ENCODE measurements at places on chromosomes 1 and 21.

GRCh38 chr1:234114648-234115307 is 210.3 kb downstream of the SLC35F3 start:
- DNase-seq: peak; percentile 41
- no peaks in the 10 kb centered on the region for H3K27me3 ChIP-seq
- no peak overlapping the region for H3K4me3 ChIP-seq

- DNase-seq: no peak
- H3K4me3 ChIP-seq: no peak overlapping the region
- H3K27ac ChIP-seq: no peak overlapping the region
- H3K27me3 ChIP-seq: no peaks in the 10 kb centered on the region
Observed at GRCh38 chr1:214901718-214902117, 180.8 kb upstream of the KCNK2 start.

DNA sequence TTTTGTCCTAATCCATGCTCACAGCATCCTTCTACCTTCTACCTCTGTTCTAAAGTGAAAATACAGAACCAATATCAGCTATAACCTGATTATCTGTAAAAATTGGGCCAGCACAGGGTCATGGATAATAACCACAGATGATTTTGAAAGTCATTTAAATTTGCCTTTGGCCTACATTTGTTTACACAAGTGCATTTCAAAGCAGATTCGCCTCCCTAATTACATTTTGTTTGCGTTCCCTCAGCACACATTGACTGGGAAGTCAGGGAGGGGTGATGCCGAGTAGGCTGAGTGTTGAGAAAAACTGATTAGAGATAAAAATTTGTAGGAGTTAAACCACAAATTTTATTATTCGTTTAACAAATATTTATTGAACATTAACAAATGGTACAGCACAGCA is 19.2 kb upstream of the RGS8 start:
- no peaks in the 10 kb centered on the region for H3K36me3 ChIP-seq
- no peak for DNase-seq
- H3K27ac ChIP-seq: no peak overlapping the region
- peaks cover 14% of the 10 kb centered on the region for H3K27me3 ChIP-seq
- H3K4me3 ChIP-seq: no peak overlapping the region
- H3K4me1 ChIP-seq: no peaks in the 10 kb centered on the region

GRCh38 chr1:243596431-243597062 is 253.5 kb downstream of the AKT3 start:
- H3K36me3 ChIP-seq: no peaks in the 10 kb centered on the region
- no peak overlapping the region for H3K4me3 ChIP-seq
- peaks cover 3% of the 10 kb centered on the region for H3K4me1 ChIP-seq
- no peak for DNase-seq
- no peak overlapping the region for H3K27ac ChIP-seq

GRCh38 chr1:117860896-117861610 is 68.4 kb downstream of the GDAP2 start:
- H3K36me3 ChIP-seq: no peaks in the 10 kb centered on the region
- DNase-seq: no peak
- H3K27me3 ChIP-seq: no peaks in the 10 kb centered on the region
- no peak overlapping the region for H3K4me3 ChIP-seq
- H3K27ac ChIP-seq: no peak overlapping the region

DNA sequence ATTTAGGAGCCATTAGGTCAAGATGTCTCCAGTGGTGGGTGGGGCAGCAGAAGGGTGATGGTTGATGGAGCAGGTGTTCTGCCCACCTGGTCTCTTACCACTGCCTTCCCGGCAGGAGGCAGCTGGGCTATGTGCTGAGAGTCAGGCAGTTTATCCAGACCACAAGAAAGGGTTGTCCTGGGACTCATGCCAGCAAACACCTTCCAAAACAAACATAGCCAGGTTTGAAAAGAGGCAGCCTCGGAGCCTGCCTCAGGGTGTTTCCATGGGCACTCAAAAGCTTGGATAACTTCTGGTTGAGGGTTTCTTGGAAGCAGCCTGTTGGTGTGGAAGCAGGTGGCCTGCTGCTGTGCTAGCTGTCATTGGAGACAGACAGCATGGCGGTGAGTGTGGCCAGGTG is 187.2 kb downstream of the PCP4 start:
- H3K27me3 ChIP-seq: no peaks in the 10 kb centered on the region
- H3K4me3 ChIP-seq: no peak overlapping the region
- DNase-seq: no peak

GRCh38 chr1:31412205-31412604 is 808 bp upstream of the SERINC2 start:
- H3K27ac ChIP-seq: no peak overlapping the region
- no peak for DNase-seq
- H3K36me3 ChIP-seq: no peaks in the 10 kb centered on the region
- H3K4me3 ChIP-seq: no peak overlapping the region

GRCh38 chr1:81800695-81801650 is at the start of gene ADGRL2:
Gene ADGRL2 (plus strand): TSS chr1:81800934. CDS start chr1:81836985, 36,051 bp downstream.
- no peaks in the 10 kb centered on the region for H3K36me3 ChIP-seq
- H3K27me3 ChIP-seq: peaks cover 20% of the 10 kb centered on the region
- H3K4me3 ChIP-seq: peak within 1 kb of the TSS; percentile 25
- DNase-seq: peak; percentile 14

DNA sequence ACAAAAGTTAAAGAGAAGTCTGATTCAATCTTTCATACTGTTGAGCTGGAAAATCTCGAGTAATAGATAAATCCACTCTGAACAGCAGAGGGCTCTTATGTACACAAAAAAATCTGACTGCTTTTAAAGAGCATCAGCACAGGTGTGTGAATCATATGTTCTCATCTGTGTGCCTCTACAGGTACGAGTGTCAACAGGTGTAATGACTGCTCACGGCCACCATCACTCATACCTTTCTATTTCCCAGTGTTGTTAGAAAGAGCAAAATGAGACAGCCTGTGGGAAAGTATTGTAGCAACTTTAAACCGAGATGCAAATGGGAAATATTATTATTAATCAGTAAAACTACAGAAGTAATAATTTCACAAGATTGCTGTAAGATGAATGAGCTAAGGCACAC is 49.0 kb upstream of the SCAF4 start:
- DNase-seq: peak; percentile 34
- H3K36me3 ChIP-seq: no peaks in the 10 kb centered on the region
- peaks cover 4% of the 10 kb centered on the region for H3K4me1 ChIP-seq
- no peak overlapping the region for H3K4me3 ChIP-seq
- H3K27ac ChIP-seq: no peak overlapping the region

DNA sequence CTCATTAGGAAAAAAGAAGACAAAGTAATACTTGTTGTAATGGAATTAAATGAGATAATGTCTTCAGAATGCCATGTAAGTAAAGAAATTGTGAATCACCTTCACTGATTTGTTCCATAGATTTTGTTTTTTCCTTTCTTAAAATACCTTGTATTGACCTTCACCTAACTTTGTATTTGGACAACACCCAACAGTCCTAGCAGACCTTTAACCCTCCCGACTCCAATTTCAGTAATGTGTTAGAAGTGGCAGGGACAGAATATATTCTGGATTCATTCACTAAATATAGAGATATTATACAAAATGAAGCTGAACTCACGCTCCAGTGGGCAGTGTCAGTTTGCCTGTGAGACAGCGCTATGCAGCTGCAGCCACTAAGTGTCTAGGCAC is 57.9 kb downstream of the UCK2 start:
- no peak overlapping the region for H3K27ac ChIP-seq
- H3K36me3 ChIP-seq: no peaks in the 10 kb centered on the region
- H3K4me1 ChIP-seq: peaks cover 6% of the 10 kb centered on the region
- H3K27me3 ChIP-seq: no peaks in the 10 kb centered on the region

- no peaks in the 10 kb centered on the region for H3K36me3 ChIP-seq
- peaks cover 8% of the 10 kb centered on the region for H3K27me3 ChIP-seq
- H3K4me1 ChIP-seq: no peaks in the 10 kb centered on the region
- no peak overlapping the region for H3K4me3 ChIP-seq
- no peak overlapping the region for H3K27ac ChIP-seq
Observed at GRCh38 chr1:114272593-114272992, 118.9 kb upstream of the SYT6 start.

DNA sequence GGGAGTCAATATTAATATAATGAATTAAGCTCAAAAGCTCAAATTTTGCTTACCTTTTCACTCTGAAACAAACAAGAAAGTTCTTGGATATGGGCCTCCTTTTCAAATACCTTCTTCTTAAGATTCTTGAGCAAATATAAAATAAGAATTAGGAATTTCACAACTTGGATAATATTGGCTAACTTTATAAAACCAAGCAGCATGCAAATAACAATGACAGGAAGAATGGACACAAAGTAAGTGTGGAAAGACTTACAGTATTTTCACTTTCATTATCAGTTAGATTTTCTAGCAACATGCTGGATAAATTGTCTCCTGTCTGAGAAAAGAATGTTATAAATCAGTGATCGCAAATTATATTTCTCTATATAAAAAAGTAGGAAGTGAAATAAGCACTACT is 13.2 kb downstream of the ODF2L start:
- no peak overlapping the region for H3K4me3 ChIP-seq
- no peak for DNase-seq
- no peaks in the 10 kb centered on the region for H3K36me3 ChIP-seq
- peaks cover 4% of the 10 kb centered on the region for H3K4me1 ChIP-seq
- H3K27ac ChIP-seq: peak overlapping the region; percentile 12

- peaks cover 10% of the 10 kb centered on the region for H3K4me1 ChIP-seq
- no peak for DNase-seq
- no peaks in the 10 kb centered on the region for H3K27me3 ChIP-seq
- no peaks in the 10 kb centered on the region for H3K36me3 ChIP-seq
- H3K4me3 ChIP-seq: peak overlapping the region; percentile 45
Observed at GRCh38 chr1:58902830-58903513, 119.1 kb upstream of the JUN start.

- no peaks in the 10 kb centered on the region for H3K36me3 ChIP-seq
- H3K27me3 ChIP-seq: no peaks in the 10 kb centered on the region
- H3K4me1 ChIP-seq: no peaks in the 10 kb centered on the region
- no peak overlapping the region for H3K27ac ChIP-seq
Observed at GRCh38 chr1:62391369-62391971, 45.4 kb upstream of the USP1 start.

- no peaks in the 10 kb centered on the region for H3K36me3 ChIP-seq
- H3K4me3 ChIP-seq: no peak overlapping the region
- H3K27ac ChIP-seq: no peak overlapping the region
- no peak for DNase-seq
- no peaks in the 10 kb centered on the region for H3K27me3 ChIP-seq
- no peaks in the 10 kb centered on the region for H3K4me1 ChIP-seq
Observed at GRCh38 chr1:82724246-82724645, 923.5 kb downstream of the ADGRL2 start.

DNA sequence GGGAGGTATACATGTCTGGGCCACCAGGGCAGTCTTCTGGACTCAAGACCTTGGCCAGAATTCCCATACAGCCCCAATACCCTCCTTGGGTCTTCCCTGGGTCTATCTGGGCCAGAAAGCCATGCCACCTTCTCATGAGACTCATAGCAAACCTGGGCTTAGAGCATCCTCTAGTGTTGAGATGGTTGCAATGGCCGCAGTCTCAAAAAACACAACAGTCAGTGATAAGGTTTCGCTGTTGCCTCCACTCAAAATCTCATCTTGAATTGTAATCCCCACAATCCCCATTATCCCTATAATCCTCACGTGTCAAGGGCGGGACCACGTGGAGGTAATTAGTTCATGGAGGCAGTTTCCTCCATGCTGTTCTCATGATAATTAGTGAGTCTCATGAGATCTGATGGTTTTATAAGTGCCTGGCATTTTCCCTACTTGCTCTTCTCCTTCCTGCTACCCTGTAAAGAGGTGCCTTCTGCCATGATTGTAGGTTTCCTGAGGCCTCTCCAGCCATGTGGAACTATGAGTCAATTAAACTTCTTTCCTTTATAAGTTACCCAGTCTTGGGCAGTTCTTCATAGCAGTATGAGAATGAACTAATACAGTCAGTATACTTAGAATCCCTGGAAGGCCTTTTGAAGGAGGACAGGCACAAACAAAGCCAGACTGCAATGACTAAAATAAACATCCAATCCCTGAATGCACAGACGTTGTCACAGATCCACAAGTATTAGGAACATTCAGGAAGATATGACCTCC is 77.0 kb downstream of the CTH start:
- no peak overlapping the region for H3K27ac ChIP-seq
- peak; percentile 33 for DNase-seq
- H3K4me3 ChIP-seq: no peak overlapping the region
- H3K36me3 ChIP-seq: no peaks in the 10 kb centered on the region

- H3K4me3 ChIP-seq: no peak overlapping the region
- H3K36me3 ChIP-seq: no peaks in the 10 kb centered on the region
Observed at GRCh38 chr1:59332983-59333382, 36.1 kb downstream of the FGGY start.

GRCh38 chr1:66747501-66747900 is 4.8 kb upstream of the DYNLT5 start:
- DNase-seq: no peak
- no peak overlapping the region for H3K4me3 ChIP-seq
- no peaks in the 10 kb centered on the region for H3K36me3 ChIP-seq
- H3K27me3 ChIP-seq: peaks cover 18% of the 10 kb centered on the region
- H3K4me1 ChIP-seq: peaks cover 13% of the 10 kb centered on the region

GRCh38 chr1:19044471-19044870 is 88.0 kb upstream of the IFFO2 start:
- H3K27ac ChIP-seq: no peak overlapping the region
- H3K27me3 ChIP-seq: no peaks in the 10 kb centered on the region
- no peak for DNase-seq
- H3K4me3 ChIP-seq: no peak overlapping the region

GRCh38 chr1:53618500-53619366 is 120.2 kb downstream of the GLIS1 start:
- no peaks in the 10 kb centered on the region for H3K36me3 ChIP-seq
- no peaks in the 10 kb centered on the region for H3K27me3 ChIP-seq
- H3K4me1 ChIP-seq: no peaks in the 10 kb centered on the region
- H3K27ac ChIP-seq: no peak overlapping the region

DNA sequence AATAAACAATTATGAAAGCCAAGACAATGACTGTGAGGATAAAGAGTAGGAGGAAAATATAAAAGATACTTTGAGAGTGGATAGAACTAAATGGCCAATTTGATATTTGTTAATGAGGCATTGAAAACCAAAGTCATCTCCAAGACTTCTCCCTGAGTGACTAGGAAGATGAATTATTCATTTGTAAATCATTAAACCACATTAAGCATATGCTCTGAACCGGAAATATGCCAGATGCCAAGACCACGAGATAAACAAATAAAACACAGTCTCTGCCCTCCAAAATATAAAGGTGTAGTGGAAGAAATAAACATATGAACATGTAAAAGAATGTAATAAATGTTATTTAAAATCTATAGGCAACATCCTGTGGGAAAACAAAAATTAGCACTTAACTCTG is 78.8 kb downstream of the MRPL39 start:
- H3K4me1 ChIP-seq: no peaks in the 10 kb centered on the region
- H3K27ac ChIP-seq: no peak overlapping the region
- no peaks in the 10 kb centered on the region for H3K27me3 ChIP-seq
- H3K36me3 ChIP-seq: no peaks in the 10 kb centered on the region

- no peak for DNase-seq
- no peaks in the 10 kb centered on the region for H3K27me3 ChIP-seq
- H3K27ac ChIP-seq: no peak overlapping the region
- no peak overlapping the region for H3K4me3 ChIP-seq
- H3K4me1 ChIP-seq: no peaks in the 10 kb centered on the region
- no peaks in the 10 kb centered on the region for H3K36me3 ChIP-seq
Observed at GRCh38 chr21:34228792-34229191, 135.0 kb upstream of the KCNE2 start.

Measured in B cell (primary cell).